ENCODE measurements at places on chromosomes 1 and 21.

- DNase-seq, result no peak
These were observed 67.9 kb downstream of the PHACTR4 start for GRCh38 chr1:28437264-28437923.

- DNase-seq, result no peak
These were observed 164.0 kb downstream of the PGBD5 start for GRCh38 chr1:230261928-230262650.

GRCh38 chr1:60390593-60391282 lies 317.2 kb upstream of the C1orf87 start:
- no peak for DNase-seq

- DNase-seq, result no peak
These were observed 26.5 kb upstream of the KHDRBS1 start for GRCh38 chr1:31987135-31987619.

DNA sequence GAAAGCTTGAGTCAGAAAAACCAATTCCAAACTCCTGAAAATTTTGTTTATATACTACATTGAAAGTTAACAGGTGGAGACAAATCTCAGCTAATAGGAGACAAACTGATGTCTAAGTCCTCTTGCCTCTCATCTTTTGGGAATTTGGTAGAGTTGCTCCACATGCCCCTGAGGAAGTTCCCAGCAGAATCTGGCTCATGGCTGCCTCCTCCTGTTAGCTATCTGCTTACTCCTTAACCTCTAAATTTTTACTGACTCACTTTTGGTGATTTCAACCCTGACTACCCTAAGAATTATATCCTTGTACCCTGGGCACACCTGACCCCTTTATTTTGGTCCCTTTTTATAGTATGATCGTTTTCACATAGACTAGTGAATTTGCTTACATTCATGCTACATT lies 633.7 kb upstream of the USP24 start:
- DNase-seq, result no peak

All from GM18507 (cell line).